ENCODE measurements at places on chromosomes 7 and 10.

GRCh38 chr10:51250278-51250920, 176.1 kb downstream of the PRKG1 start:
- no peak for DNase-seq

GRCh38 chr10:88528806-88529570, 54.1 kb downstream of the RNLS start:
- DNase-seq, result no peak

DNA sequence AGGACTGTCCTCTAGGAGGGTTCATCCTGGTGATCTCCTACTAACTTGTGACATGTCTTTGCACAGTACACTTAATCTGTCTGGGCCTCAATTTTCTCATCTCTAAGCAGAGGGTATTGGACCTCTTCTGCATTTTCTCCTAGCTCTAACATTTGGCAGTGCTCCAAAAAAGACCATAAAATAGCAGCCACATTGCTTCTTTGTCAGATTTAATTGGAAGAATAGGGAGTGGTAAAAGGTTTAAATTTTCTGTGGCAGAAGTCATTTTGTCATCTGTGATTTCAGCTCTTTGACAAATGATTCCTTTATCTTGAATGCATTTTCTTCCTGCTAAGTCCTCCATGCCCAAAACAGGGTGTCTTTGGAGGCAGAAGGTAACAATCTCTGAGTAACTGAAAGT, 289.9 kb upstream of the LRGUK start:
- DNase-seq, result no peak

- DNase-seq, result no peak
Measured at GRCh38 chr10:43209074-43209455, 57.8 kb downstream of the RASGEF1A start.

- no peak for DNase-seq
Measured at GRCh38 chr10:308101-308500, 172.8 kb downstream of the ZMYND11 start.

DNA sequence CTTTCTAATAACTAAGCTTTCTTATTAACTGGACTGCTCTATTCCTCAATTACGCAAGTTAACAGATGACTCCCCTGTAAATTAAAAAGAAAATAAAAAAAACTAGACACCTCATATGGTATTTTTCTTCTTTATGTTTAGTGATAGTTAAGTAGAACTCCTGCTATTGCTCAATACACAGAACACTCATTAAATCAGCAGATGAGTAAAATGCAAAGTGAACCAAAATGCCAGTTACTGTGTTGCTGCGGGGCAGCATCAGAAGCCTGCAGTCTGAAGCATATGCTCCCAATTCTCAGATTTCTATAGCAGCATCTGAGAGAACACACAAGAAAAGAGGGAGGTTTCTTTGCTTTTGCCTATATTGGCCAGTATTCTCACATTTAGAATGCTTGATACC, 28.4 kb downstream of the CDK6 start:
- DNase-seq, result no peak

GRCh38 chr10:73916761-73917470, 6.0 kb downstream of the PLAU start:
- no peak for DNase-seq

DNA sequence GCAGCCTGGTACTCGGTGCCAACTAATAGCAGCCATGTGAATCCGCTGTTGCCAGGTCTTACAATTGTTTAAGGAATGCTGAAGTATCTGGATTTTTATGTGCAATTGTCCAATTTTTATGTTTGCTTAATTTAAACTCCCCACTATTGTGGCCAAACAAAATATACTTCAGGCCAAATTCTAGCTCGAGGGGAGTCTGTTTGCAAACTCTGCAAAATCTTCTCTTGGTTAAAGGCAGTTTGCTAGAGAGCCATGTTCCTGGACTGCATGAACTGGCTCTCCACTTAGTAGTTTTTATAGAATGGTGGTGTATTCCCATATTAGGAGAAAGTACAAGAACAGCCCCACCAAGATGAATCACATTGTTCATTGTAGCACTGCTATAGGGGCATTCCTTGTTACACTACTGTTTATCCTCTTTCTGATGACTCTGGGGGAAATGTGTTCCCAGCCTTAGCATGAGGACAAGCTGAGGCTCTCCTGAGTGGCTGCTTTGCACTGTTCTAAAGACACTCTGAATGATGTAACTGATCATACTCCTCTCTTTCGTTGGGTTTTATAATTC, 178.0 kb upstream of the GLI3 start:
- no peak for DNase-seq

- no peak for DNase-seq
Measured at GRCh38 chr10:128113026-128113425, 13.2 kb downstream of the MKI67 start.

GRCh38 chr7:124603066-124603465, 162.5 kb downstream of the GPR37 start:
- DNase-seq, result peak; percentile 3

DNA sequence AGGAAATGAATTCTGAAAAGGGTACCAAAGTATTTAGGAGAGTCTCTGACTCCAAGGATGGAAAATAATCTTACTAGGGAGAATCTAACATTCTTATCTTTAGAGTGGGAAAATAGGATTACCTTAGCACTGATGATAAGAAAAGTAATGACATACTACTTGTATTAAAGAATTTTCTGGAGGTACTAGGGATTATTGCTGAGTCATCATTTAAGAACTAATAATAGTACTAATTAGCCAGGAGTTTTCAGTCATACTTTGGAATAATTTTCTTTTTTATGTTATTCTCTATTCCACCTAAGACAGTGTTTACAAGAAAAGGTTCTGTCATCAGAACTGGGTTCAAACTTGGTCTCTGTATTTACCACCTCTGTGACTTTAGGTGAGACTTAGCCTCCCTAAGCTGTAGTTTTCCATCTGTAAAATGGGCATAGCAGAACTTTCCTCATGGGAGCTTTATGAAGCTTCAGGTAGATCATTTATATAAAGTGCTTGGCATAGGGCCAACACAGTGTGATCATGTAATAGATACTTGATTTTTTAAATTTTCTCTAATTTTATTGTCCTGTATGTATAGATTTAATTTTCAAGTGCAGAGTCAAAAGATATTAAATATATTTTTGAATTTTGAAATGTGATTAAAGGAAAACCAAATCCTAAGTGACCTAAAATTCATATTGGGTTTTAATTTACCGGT, 20.4 kb downstream of the ITGB8 start:
- DNase-seq, result no peak

DNA sequence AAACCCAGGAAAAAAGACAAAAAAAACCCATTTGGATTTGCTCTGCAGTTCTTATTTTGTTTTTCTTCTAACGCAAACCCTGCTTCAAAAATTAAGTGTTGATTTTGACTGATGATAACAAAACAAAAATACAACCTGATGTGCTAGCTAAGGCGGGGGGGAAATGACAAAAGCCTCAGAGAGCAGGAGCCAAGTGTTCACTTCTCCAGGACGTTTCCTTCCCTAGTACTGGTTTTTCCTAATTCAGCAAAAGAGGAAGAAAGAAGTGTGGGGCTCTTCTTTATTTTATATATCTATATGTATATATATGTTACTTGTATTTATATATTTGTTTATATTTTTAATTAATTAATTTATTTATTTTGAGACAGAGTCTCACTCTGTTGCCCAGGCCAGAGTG, 28.0 kb downstream of the SNX10 start:
- DNase-seq, result no peak

- DNase-seq, result no peak
Measured at GRCh38 chr10:107059872-107060271, 104.6 kb downstream of the SORCS1 start.

GRCh38 chr7:82609746-82610145, 166.2 kb upstream of the CACNA2D1 start:
- DNase-seq, result no peak

DNA sequence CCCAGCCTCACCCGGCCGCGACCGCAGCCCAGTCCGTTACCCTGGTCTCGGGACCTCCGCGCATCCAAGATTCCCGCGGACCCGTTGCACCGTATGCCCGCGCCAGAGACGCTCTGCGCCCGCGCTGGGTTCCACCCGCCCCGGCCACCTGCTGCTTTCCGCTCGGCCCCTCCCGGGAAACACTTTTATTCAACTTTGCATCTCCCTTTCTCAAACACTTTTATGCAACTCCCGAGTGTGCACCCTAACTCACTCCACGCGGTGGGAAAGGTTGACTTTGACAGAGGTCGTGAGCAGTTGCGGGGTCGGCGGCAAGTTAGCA, at the start of gene ODAD2:
Gene ODAD2 (minus strand): TSS at position 126 of the 322 bp plus-strand sequence. CDS start 3,937 bp downstream, outside the sequence.
- no peak for DNase-seq

- DNase-seq, result no peak
Measured at GRCh38 chr7:15932318-15932717, 245.8 kb upstream of the MEOX2 start.

GRCh38 chr10:531541-531940, 157.9 kb downstream of the DIP2C start:
- DNase-seq, result no peak

GRCh38 chr10:23096802-23097549, 1.6 kb downstream of the MSRB2 start:
- DNase-seq, result no peak

DNA sequence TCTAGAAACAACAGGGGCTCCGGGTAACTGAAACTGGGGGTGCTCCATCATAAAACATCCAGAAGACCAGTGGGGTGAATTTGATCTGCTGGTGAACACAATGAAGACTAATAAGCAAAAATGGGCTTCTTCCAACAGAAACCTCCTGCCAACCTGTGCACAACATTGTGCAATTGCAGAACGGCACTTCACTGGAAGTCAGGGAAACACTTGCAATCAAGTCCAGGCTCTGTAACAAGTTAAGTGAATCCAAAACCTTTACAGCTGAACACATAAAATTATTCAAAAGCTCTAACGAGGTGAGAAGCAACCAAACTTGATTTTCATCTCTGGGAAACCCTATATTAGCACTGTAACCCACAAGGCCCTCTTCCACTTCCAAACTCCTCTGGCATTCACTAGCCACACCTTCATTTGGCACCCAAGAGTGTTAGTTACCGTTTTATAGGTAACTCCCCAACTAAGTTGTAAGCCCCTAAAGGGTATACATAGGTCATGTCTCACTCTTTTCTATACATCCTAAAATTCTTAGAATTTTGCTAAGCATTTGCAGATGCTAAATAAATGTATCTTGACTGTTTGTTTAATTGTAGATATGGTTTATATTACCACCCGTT, 22.0 kb downstream of the IMMP2L start:
- no peak for DNase-seq

DNA sequence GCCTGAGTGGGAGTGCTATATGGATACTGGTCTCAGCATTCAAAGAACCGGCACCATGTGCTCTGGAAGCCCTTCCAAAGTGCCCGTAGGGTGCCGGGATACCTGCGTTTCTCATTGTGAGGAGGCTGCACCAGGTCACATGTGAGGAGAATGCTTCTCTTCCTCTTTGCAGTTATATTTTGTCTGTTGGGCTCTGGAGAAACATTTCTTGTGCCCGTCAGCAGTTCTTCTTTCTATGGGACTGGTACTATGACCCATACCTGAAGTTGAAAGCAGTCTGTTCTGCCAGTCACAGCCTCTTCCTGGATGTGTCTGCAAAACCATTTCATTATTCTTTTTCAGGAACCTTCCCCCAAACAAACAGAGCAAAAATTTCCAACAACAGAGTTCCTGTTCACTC, 465.0 kb downstream of the SUGCT start:
- no peak for DNase-seq

DNA sequence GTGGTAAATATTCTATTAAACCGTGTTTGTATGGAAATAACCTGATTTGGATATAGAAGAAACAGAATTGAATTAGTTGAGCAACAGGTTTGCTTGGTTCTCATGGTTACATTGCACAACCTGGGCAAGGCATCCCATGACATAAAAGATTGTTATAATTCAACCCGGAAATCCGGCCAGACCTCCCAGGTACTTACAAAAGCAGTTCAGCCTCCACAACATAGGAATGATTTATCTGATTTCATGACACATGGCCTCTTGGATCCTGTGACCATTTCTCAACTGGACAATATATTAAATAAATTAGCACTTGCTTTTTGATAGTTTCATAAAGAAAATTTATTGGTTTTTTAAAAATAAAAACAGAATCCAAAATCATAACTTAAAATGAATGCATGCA, 55.1 kb upstream of the PTPN12 start:
- no peak for DNase-seq

DNA sequence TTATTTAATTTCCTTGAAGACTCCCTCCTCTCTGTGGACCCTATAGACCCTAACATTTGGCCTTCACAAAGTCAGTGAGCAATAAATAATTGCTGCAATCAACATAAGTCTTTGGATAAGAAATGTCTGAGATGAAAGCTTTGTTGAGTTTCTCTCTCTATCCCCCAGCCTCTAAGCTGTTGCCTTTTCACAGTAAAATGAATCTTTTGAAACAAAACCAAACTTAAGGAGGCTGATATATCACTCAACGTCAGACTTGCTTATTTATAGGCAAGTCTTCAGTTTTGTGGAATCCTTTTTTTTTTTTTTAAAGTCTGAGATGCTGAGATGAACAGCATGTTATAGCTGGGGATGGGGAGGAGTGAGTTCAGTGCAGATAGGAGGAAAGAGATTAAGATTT, 10.0 kb downstream of the CPED1 start:
- no peak for DNase-seq

DNA sequence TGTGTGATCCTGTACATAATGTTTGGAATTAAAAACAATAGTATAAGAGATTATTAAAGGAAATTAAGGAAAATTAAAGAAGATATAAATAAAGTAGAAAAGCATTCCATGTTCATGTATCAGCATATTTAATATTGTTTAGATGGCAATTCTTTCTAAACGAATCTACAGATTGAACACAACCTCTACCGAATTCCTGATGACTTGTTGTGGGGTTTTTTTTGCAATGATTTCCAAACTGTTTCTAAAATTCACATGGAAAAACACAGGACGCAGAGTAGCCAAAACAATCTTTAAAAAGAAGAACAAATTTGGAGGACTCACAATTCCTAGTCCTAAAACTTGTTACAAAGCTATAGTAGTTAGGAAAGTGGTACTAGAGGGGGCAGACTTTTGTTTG, 573.4 kb upstream of the IGFBP3 start:
- no peak for DNase-seq

- no peak for DNase-seq
Measured at GRCh38 chr7:90771281-90771680, 175.2 kb downstream of the CDK14 start.

DNA sequence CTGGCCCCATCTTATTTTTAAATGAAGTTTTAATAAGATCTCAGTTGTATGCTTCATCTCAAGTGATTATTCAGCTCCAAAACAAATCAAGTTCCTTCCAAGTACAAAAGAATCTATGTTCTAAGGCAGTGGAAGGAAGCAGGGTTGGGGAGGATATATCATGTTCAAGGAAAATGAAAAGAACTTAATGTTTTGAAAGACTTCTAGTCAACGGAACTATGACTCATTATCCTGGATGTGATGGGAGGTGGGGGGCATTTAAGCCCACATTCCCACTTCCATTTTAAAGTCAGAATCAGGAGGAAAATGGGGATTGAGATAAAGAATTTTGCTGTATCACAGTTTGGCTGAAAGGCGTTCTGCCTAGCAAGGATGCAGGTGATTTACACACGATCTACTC, 59.4 kb downstream of the FANK1 start:
- DNase-seq, result no peak

GRCh38 chr10:63365976-63366765, 99.6 kb downstream of the JMJD1C start:
- peak; percentile 41 for DNase-seq

All from Caki2 (cell line).